ENCODE measurements at places on chromosomes 7 and 10. TPM values are rescaled to one million over a fixed set of nuclear protein-coding genes. Genes with fewer than 3 reads are reported as not detected.

Gene CYP2E1
- total RNA-seq = 0.16 TPM

Gene DENND11
- total RNA-seq = 32.8 TPM

Gene ZNF862
- total RNA-seq = 14.6 TPM

Gene PDE6C
- not detected for total RNA-seq

DNA sequence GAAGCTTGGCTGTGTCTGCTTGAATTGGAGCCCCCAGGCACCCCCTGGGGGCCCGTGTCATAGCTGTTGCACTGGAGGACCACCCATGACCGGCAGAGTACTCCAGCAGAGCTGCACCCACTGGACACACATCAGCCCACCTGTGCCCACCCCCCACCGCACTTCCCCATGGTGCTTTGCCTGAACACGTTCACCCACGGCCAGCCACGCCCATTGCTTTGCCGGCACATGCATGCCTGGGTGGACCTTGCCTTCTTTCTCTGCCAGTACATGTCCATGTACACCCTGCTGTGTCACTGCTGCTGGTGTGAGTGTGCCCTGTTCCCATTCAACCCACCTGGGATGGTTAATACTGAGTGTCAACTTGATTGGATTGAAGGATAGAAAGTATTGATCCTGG lies 88.7 kb downstream of the SAMD9 start:
- H3K4me3 ChIP-seq = no peak overlapping the region
- H3K36me3 ChIP-seq = peaks cover 10% of the 10 kb centered on the region
- peaks cover 4% of the 10 kb centered on the region for H3K4me1 ChIP-seq
- H3K27me3 ChIP-seq = no peaks in the 10 kb centered on the region

GRCh38 chr10:70738761-70739121 lies 46.4 kb downstream of the TBATA start:
- DNase-seq = no peak
- H3K27ac ChIP-seq = no peak overlapping the region
- H3K4me3 ChIP-seq = no peak overlapping the region

DNA sequence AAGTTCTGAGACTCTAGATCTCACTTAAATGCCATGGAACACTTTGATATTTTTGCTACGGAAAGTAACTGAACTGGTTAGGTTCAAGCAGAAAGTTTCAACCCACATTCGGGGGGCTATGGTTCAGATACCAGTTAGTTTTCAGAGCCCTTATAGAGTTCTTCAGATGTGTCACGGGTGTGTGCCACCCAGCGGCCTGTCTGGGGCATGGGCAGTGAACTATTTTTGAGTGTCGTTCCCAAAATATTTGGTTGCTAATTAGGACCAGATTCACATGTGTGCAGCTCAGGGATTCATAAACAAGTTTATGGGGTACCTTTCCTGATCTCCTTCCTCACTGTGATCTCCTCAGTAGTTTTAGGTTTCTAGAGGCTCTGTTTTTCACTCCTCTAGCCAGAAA lies 271.9 kb downstream of the C7orf25 start:
- DNase-seq = no peak
- no peak overlapping the region for H3K27ac ChIP-seq
- no peak overlapping the region for H3K4me3 ChIP-seq
- no peaks in the 10 kb centered on the region for H3K36me3 ChIP-seq
- no peaks in the 10 kb centered on the region for H3K27me3 ChIP-seq
- no peaks in the 10 kb centered on the region for H3K4me1 ChIP-seq

DNA sequence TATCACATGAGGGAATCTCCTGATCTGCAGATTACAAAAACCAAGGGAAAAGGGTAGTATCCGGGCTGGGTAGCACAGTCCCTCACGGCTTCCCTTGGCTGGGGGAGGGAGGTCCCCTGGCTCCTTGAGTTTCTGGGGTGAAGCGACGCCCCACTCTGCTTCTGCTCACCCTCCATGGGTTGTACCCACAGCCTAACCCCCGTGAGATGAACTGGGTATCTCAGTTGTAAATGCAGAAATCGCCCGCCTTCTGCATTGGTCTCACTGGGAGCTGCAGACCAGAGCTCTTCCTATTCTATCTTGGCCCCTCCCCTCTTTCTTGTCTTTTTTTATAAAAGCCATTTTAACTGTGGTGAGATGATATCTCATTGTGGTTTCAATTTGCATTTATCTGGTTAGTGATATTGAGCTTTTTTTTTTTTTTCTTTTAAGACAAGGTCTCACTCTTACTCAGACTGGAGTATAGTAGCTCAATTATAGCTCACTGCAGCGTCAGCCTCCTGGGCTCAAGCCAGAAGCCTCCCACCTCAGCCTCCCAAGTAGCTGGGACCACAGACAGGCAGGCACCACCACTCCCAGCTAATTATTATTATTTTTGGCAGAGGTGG lies 87.8 kb downstream of the ABCC2 start:
- peak overlapping the region; percentile 41 for H3K4me3 ChIP-seq
- peak overlapping the region; percentile 75 for H3K27ac ChIP-seq
- DNase-seq = peak; percentile 46
